ENCODE measurements at places on chromosomes 5 and 9.
A peak's percentile ranks its signal among the peaks of the same experiment; 100 is the strongest.

DNA sequence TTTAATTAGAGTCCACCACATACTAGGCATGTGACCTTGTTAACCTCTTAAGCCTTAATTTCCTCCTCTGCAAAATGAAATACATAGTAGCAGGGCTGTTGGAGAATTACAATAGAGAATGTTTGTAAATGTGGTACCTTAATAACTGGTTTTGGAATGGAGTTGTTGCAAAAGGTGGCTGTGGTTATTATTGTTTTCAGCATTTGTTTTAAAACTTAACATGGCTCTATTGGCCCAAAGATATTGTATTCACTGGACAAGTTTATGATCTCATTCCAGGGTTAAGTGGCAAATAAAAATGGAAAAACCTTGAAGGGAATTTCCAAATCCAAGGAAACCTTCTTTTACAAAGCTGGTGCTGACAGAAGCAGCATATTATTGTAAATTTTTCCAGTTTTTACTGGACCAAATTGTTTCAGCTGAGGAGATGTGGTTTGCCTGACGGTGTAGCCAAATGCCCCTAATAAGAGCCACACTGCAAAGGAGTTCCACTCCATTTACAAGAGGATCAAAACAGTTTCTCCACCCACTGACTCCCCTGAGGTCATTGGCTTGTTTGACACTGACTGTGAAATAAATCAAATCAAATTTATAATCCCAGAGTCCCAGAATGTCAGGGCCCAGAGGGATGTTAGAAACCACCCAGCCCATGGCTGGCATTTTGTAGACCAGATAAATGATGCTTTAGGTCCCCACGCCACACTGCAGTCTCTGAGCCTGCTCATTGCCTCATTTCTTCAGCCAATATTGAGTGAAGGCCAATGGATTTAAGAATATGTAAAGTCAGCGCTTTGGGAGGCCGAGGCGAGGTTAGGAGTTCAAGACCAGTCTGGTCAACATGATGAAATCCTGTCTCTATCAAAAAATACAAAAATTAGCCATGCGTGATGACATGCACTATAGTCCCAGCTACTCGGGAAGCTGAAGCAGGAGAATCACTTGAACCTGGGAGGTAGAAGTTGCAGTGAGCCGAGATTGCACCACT is 45.2 kb downstream of the ADRA1B start:
- no peak for DNase-seq

DNA sequence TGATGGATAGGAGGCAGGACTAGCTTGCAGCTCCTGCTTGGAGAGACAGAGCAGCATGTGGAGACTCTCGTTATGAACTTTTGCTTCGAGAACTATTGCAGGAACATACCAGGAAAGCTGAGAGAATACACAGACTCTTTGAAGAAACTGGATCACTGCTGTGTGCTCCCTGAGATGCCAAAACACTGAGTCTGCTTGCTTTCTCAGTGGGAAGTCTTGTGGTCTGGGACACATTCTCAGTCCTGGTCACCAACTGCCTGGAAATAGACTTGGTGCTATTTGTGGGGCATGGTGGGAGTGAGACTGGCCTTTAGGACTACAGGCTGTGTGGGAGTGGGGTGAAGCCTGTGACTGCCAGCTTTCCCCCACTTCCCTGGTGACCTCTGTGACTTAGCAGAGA is 252.6 kb downstream of the MED10 start:
- DNase-seq: no peak

DNA sequence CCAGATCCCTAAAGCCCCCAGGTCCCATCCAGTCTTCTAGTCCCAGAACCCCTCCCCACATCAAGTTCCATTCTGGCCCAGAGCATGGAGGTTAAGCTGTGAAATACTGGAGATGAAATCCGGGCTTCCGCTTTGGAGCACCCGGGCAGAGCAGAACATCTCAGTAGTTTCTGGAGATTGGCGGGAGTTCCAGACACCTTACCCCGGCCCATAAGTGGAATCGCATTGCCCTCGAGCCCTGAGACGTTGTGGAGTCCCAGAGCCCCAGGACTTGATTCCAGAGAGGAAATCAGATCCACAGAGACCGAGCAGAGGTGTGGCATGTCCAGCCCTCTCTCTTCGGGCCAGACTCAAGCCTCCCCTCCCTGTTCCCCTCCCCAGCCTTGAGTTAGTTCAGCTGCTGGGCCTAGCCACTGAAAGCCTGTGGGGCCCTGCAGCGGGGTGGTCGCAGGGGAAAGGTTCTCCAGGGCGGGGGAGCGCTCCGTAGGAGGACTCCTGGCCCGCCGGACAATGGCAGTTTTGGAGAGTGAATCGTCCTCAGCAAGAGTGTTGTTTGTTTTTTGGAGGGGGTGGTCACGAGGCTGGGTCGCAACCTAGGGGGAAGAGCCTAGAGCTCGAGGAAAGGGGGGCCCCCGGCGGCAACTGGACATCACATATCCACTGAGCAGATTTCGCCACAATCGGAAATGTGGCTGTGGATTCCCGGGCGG is 1.0 kb upstream of the PAX5 start:
- DNase-seq: no peak

- DNase-seq: no peak
Observed at GRCh38 chr5:172002310-172002709, 4.1 kb downstream of the FBXW11 start.

GRCh38 chr5:134003817-134004625 is 754 bp downstream of the VDAC1 start:
- DNase-seq: peak; percentile 6

- peak; percentile 45 for DNase-seq
Observed at GRCh38 chr5:154197801-154198491, 7.4 kb downstream of the GALNT10 start.

- DNase-seq: no peak
Observed at GRCh38 chr5:155983954-155984353, 343.0 kb upstream of the SGCD start.

DNA sequence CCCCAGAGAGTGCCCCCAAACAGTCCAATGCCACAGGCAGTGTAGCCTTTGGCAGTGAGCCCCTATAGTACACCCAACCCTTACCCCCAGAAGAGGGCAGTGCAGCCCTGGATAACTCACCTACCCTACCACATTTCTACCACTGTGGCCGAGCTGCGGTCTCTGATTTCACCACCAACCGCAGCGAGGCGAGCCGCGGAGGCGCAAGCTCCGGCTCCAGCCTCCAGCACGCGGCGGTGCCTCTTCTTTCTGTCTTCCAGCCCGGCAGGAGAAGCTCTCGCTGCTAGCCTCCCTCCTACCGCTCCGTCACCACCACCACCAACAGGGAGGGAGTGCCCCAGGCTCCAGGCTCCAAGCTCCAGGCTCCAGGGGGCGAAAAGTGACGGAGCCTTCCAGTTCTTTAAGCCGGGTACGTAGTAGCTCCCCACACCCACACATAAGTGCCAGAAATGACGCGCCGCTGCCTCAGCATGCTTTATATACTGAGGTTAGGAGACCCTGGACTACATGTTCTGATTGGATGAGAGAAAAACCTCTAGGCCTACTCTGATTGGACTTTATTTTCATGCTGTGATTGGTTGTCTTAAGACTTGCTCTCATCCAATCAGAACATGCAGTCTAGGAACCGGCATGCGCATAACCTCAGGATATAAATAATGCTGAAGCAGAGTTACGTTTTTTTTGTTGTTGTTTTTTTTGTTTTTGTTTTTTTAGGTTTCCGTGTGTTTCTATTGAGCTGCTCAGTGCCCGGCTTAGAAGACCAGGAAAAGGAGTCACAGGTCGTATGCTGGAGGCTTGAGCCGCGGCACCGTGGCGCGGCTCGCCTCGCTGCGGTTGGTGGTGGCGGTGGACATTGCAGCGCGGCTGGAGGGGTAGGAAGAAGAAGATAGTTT is at the start of gene PCAT7:
Gene PCAT7 (plus strand): TSS at position 645 of the 893 bp plus-strand sequence.
- no peak for DNase-seq

- no peak for DNase-seq
Observed at GRCh38 chr5:140982083-140982716, 15.9 kb downstream of the PCDHAC2 start.

DNA sequence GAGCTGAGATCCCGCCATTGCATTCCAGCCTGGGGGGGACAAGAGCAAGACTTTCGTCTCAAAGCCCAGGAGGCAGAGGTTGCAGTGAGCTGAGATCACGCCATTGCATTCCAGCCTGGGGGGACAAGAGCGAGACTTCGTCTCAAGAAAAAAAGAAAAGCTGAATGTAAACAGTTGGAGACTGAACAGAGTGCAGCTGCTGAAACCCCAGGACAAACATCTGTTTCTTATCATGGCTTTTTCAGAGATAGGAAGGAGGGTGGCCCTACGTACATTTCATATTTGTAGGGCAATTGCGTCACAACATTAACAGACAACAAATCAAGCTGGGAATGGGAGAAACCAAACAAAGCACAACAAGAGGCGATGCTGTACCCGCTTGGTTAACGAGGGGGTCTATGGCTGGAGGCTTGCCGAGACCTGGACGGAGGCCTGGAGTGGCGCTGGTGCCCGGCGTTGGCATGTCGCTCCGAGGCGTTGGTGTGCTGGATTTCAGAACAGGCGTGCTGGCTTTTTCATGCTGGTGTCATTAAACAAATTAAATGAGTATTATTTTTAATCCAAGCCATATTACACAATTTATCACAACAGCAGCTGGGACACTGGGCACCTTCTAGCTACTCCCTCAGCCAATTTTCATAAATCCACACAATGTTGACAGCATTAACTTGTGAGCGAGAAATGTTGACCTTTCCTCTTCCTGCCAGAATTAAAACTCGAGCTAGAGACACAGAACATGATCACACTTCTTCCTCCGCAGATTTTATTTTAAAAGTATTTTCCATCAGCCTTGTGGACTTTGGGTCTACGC is 76.1 kb downstream of the TLE1 start:
- DNase-seq: no peak

- no peak for DNase-seq
Observed at GRCh38 chr5:15966651-15967050, 212.9 kb downstream of the MARCHF11 start.

GRCh38 chr9:82404881-82405280 is 416.3 kb downstream of the SPATA31D1 start:
- DNase-seq: no peak

DNA sequence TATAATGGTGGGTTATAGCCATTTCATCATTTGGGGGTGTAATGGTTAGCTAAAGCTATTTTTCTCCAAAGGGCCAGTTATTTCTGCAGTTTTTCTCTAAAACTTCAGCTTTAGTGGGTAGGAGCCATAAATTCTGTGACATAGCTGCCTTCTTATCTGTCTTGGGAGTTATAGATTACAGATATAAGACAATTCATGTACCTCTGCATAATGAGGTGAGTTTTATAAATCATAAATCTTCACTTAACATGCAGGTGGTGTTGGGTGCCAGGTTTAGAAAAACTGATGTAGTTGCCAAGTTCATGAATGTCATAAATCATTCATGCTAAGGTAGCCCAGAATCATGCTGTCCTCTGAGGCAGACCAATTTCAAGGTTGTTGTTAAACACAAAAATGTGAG is 10.0 kb upstream of the HSPA9 start:
- DNase-seq: no peak

DNA sequence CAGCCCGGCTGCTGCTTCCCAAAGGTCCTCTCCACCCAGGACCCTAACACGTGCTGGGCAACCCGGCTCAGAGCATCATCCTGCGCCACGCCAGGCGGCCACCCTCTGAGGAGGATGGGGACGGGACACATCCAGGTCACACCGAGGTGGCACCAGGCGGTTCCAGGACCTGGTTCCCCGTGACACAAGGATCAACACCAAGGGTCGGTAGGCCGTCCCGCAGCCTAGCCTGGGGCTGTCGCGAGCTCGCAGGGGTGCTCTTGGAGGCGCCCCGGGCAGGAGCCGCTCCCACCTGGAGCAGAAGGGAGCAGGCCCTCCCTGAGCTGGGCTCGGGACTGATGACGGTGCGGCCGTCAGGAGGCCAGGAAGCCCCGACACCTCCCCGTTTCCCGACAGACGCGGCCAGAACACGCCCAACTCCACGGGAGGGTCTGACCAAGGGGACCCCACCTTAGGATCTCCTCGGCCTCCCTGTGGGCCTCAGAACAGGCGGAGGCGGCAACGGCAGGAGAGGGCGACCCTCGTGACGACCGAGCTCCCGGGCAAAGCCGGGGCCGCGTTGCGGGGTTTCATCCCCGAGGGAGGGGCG is 6.3 kb downstream of the EXD3 start:
- no peak for DNase-seq

GRCh38 chr9:105993116-105993854 is 298.9 kb downstream of the TMEM38B start:
- no peak for DNase-seq

GRCh38 chr9:19471737-19472648 is 63.2 kb downstream of the ACER2 start:
- no peak for DNase-seq

GRCh38 chr9:69885931-69886330 is 65.3 kb downstream of the CFAP95 start:
- no peak for DNase-seq

DNA sequence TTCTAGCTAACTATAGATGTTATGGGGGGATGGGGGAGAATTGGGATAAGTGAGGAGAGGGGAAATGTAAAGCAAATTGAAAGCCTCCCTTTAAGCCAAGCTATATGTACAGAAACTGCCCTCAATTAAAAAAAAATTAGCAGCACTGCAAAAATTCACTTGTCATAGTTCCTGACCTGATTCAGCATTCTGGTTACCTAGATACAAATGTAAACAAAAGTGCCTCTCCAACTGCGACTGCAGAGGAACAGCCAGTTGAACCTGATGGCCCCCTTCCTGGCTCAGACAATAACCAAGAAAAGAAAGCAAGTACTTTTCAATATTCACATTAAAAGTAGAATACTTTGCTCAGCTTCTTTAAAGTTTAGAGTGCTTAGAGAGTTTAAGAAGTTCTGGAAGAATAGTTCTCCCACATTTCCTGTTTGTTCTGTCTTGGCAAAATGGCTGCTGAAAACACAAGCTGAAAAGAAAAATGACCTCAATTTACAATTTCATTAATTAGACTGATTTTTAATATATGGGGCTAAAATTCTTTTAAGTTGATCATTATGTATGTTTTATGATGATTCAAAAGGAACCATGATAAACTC is 1.5 kb downstream of the FAM81B start:
- DNase-seq: no peak

- DNase-seq: no peak
Observed at GRCh38 chr9:112757282-112757883, 6.8 kb downstream of the SNX30 start.

- DNase-seq: no peak
Observed at GRCh38 chr9:1871626-1872419, 143.3 kb upstream of the SMARCA2 start.

DNA sequence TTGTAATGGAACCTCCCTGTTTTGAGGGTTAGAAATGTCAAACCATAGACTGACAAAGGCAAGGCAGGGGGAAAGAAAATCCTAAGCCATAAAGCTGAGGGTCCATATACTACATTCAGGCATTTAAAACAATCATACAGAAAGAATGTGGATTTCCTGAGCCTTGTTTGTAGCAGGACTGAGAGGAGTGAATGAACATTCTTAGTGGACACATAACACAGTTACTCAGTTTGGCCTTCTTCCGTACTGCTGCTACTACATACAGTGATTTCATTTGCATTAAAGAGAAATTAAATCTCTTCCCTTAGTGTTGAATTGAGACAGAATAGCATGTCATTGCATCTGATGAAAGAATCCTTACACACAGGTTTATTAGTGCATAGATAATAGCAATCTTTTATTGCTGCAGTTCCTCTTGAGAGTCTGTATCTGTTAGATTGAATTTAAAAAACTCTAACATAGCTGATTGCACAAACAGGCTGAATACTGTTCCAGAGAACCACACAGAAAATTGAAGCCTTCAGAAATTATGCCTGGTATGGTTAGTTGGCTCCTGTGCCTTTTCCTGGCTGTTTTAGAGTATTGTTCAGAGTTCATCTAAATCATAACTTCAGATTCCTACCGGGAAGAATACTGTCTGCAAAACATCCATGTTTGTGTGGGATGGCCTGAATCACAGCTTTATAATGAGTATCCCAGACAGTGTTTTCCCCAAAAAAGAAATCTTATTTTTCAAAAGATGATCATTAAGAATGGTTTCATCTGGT is 2.0 kb upstream of the MTX3 start:
- no peak for DNase-seq
